ENCODE measurements at places on chromosomes 11 and 22. TPM values are rescaled to one million over a fixed set of nuclear protein-coding genes. Genes with fewer than 3 reads are reported as not detected.

The POU2AF1 gene
- total RNA-seq, result not detected

The RIMBP3B gene
- total RNA-seq, result 0.89 TPM

The KIAA1671 gene
- 0.03 TPM for total RNA-seq

GRCh38 chr11:1410366-1411291 lies 20.9 kb downstream of the BRSK2 start:
- no peaks in the 10 kb centered on the region for H3K4me1 ChIP-seq
- DNase-seq, result no peak
- no peaks in the 10 kb centered on the region for H3K27me3 ChIP-seq
- no peak overlapping the region for H3K27ac ChIP-seq

- DNase-seq, result no peak
- H3K27me3 ChIP-seq, result peaks cover 13% of the 10 kb centered on the region
- no peaks in the 10 kb centered on the region for H3K36me3 ChIP-seq
- H3K4me1 ChIP-seq, result no peaks in the 10 kb centered on the region
- no peak overlapping the region for H3K27ac ChIP-seq
- no peak overlapping the region for H3K4me3 ChIP-seq
Measured at GRCh38 chr11:60029015-60029632, 11.1 kb upstream of the OOSP2 start.

GRCh38 chr22:37121887-37122591 lies 12.5 kb upstream of the TMPRSS6 start:
- no peak overlapping the region for H3K4me3 ChIP-seq
- H3K4me1 ChIP-seq, result peaks cover 12% of the 10 kb centered on the region
- H3K27ac ChIP-seq, result no peak overlapping the region
- no peaks in the 10 kb centered on the region for H3K27me3 ChIP-seq

- no peak for DNase-seq
- H3K36me3 ChIP-seq, result no peaks in the 10 kb centered on the region
- H3K27me3 ChIP-seq, result no peaks in the 10 kb centered on the region
- no peak overlapping the region for H3K27ac ChIP-seq
- no peak overlapping the region for H3K4me3 ChIP-seq
Measured at GRCh38 chr11:114172055-114172861, 112.7 kb downstream of the ZBTB16 start.

DNA sequence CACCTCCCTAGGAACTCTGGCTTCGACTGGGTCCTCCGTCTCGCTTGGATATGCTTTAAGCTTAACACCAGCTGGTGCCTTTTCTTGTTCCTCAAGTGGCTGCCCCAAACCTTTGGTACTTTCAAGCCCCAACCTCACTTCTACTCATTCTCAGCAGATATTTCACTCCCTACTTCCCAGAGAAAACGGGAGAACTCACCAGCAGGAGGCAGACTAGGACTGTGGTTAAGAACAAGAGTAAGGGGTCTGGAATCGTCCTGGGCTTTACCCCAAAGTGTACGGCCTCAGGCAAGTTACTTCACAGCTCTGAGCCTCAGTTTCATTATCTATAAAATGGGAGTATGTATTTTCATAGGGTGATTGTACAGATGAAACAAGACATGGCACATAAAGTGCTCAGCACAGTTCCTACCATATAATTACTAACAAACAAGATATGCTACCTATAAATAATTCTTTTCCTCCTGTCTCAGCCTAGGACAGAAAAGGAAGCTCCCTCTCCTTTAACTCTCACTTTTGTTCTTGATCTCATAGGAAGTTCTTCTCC lies 37.8 kb downstream of the PAMR1 start:
- H3K4me3 ChIP-seq, result no peak overlapping the region
- peak; percentile 64 for DNase-seq
- peaks cover 19% of the 10 kb centered on the region for H3K36me3 ChIP-seq
- no peaks in the 10 kb centered on the region for H3K27me3 ChIP-seq
- no peak overlapping the region for H3K27ac ChIP-seq
- peaks cover 45% of the 10 kb centered on the region for H3K4me1 ChIP-seq

- no peaks in the 10 kb centered on the region for H3K36me3 ChIP-seq
- H3K27me3 ChIP-seq, result no peaks in the 10 kb centered on the region
- H3K4me3 ChIP-seq, result no peak overlapping the region
Measured at GRCh38 chr11:118938491-118939403, 13.0 kb upstream of the BCL9L start.

DNA sequence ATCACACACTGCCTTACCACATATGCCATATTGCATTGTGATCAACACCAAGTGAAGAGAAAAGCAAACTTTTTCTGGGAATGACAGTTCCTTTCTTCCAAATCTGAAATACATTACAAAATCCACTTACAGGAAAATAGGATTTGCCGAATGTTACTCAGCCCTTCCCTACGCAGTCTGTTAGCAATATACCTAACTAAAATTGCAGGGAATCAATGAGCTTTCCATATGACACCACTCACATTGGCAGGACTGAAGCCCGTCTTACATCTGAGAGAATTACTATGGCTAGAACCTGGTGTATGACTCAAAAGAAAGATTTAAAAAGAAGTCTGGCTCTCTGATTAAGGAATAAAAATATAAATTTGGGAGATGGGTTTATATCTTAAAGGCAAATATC lies 136.0 kb downstream of the LRRC4C start:
- H3K4me1 ChIP-seq, result no peaks in the 10 kb centered on the region
- no peaks in the 10 kb centered on the region for H3K36me3 ChIP-seq
- no peak for DNase-seq
- no peaks in the 10 kb centered on the region for H3K27me3 ChIP-seq

GRCh38 chr22:20058989-20059770 lies 20.9 kb upstream of the DGCR8 start:
- H3K4me3 ChIP-seq, result no peak overlapping the region
- DNase-seq, result no peak
- H3K27ac ChIP-seq, result no peak overlapping the region
- H3K27me3 ChIP-seq, result no peaks in the 10 kb centered on the region

All from SJSA1 (cell line).